Activated CD4-positive, alpha-beta T cell treated with anti-CD3 and anti-CD28 coated beads for 4 hours (primary cell): ENCODE measurements at places on chromosomes 11 and 22.

GRCh38 chr11:88623531-88623930 lies 286.0 kb upstream of the CTSC start:
- no peak for DNase-seq

GRCh38 chr11:58958500-58958899 lies 19.2 kb downstream of the GLYATL1 start:
- no peak for DNase-seq

GRCh38 chr11:128898580-128899344 lies 7.6 kb downstream of the KCNJ5 start:
- DNase-seq: no peak

GRCh38 chr11:77127235-77127911 lies 673 bp upstream of the MYO7A start:
- peak; percentile 51 for DNase-seq

DNA sequence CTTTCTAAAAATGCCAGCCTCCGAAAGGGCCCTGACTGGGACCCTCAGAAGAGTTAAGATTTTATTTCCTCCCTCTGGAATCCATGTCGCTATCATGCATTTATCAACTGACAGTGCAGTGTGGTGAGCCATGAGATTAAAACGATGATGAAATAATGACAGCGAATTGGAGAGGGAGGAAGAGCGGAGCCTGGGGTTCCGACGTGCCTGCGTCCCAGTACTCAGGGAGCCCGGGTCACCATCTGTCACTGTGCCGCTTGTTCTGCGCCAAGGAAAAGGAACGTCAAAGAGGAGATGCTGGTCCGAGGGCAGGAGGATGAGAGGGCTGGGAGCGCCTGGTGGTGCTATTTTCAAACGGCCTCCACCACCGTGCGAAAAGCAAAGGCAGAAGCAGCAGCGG lies 46.2 kb downstream of the MACROD1 start:
- DNase-seq: no peak

DNA sequence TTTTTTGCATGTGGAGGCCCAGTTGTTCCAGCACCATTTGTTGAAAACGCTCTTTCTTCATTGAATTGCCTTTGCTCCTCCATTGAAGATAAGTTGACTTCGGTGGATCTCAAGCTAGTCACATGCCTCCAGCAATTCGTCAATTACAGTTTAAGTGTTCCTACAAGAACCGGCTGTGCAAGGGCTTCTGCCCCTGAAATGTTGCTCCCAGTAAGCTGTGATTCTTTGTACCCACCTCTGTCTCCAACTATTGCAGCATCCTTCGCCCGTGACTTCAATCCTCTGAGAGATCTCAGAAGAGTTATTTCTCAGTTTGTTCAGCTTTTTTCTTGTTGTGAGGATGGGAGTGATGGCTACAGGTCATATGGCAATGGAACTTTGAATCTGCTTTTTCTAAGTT lies 194.2 kb upstream of the B3GAT1 start:
- no peak for DNase-seq

- DNase-seq: peak; percentile 44
These were observed 3.6 kb upstream of the TBC1D22A start for GRCh38 chr22:46758867-46759290.
